ENCODE measurements at places on chromosomes 11 and 22. TPM values are rescaled to one million over a fixed set of nuclear protein-coding genes. Genes with fewer than 3 reads are reported as not detected.

- DNase-seq = no peak
Measured at GRCh38 chr11:55732936-55733335, 40.3 kb upstream of the OR5D13 start.

The NXPE4 gene
- total RNA-seq = not detected

The THY1 gene
- total RNA-seq = 49.6 TPM

The NAALADL1 gene
- 6.4 TPM for total RNA-seq

DNA sequence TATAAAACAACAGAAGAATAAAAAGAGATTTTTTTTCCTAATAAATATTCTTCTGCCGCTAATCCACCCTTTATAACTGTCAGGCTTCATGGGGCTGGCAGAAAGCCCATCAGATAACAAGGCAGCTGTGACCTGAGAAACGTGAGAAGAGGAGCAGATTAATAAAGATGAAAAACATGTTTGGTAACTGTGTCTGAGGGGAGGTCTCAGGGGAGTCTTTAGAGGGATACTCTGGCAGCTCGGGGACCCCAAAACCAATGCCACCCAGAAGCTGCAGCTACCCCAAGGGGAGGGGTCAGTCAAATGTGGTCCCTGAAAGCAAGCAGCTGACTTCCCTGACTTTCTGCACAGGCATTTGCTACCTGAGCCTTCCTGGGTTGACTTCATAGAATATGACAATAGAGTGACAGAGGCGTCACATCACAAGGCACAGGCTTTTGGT is 48.4 kb upstream of the POU2AF1 start:
- peak; percentile 56 for DNase-seq

- peak; percentile 43 for DNase-seq
Measured at GRCh38 chr11:134691985-134692384, 279.9 kb upstream of the B3GAT1 start.

The PTPN5 gene
- 0.62 TPM for total RNA-seq

DNA sequence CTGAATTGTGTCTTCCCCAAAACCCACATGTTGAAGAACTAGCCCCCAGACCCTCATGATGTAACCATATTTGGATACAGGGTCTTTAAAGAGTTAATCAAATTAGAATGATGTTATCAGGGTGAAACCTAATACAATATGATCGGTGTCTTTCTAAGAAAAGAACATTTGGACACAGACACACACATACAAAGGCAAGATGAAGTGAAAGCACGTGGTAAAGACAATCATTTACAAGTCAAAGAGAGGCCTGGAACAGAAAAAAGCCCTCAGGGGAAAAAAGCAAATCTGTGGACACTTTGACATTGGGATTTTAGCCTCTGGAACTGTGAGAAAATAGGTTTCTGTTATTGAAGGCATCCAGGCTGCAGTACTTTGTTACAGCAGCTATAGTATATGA is 733.4 kb downstream of the JRKL start:
- no peak for DNase-seq

DNA sequence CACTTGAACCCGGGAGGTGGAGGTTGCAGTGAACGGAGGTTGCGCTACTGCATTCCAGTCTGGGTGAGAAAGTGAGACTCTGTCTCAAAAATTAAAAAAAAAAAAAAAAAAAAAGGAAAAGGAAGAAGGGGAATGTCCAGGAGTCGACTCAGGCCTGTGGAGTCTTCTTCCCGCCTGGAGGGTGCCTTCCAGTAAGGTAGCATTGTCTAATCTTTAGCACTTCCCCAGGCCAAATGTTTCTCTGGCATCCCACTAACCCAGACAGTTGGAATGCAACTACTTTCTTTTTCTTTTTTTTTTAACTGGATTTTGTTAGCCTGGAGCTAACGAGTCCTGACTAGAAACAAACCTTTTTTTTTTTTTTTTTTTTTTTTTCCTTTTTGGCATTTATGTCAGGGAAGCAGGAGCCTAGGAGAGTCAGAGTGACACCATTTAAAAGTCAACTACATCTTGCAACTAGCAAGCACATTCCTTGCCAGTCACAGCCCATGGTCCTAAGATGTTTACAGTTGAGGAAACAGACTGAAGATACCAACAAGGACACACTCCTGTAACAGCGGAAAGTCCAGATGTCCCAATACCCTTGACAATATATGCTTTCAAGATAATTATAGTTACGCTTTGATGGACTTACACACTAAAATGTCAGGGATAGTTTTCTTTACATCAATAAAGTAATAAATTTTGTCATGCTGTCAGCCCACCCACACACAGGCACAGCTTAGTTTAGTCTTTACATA is 10.6 kb downstream of the PLET1 start:
- DNase-seq = no peak

DNA sequence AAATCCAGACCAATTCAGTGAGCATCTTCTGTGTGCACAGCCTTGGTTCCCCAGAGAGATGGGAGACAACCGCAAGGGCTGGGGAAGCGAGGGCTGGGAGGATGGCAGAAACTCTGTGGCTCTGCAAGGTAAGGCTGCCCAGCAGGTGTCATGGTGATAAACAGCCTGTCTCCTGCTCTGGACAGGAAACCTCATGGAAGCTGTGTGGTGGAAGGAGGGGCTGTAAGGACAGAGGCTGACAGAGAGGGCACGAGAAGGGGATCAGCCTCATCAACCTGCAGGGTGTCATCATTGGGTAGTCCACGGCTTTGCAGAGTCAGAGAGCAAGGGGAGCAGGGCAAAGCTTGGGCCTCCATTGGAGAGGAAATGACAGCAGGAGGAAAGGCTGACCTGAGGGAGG is 138.4 kb upstream of the CADM1 start:
- DNase-seq = no peak

- no peak for DNase-seq
Measured at GRCh38 chr11:4063348-4063747, 31.3 kb upstream of the RRM1 start.

The OR52I2 gene
- not detected for total RNA-seq

DNA sequence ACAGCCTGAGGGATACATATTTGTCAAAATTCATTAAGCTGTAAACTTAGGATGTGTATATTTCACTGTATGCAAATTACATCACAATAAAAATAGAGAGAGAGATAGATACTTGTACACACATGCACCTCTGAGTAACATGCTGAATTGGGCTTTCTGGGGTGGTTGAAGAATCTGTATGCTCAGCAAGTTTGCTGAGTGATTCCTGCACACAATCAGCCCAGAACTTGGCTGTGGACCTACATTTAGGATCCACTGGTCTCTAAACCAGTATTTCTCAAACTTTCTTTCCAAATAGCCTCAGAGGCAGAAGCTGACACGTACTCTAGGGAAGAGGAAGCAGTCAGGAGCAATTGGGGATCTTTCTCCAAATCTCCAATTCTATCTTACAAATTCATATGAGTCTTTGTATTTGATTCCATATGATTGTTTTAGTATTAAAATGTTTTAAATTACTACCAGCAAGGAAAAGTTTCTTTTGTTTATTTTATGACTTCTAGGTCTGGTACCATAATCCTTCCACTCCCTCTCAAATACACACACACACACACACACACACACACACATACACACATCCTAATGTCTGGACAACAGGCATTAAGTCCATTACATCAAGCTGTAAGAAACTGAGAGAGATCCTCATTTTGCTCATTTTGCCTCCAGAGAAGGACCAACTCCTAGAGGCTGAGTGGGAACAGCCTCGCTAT is 20.0 kb downstream of the SYT13 start:
- no peak for DNase-seq

DNA sequence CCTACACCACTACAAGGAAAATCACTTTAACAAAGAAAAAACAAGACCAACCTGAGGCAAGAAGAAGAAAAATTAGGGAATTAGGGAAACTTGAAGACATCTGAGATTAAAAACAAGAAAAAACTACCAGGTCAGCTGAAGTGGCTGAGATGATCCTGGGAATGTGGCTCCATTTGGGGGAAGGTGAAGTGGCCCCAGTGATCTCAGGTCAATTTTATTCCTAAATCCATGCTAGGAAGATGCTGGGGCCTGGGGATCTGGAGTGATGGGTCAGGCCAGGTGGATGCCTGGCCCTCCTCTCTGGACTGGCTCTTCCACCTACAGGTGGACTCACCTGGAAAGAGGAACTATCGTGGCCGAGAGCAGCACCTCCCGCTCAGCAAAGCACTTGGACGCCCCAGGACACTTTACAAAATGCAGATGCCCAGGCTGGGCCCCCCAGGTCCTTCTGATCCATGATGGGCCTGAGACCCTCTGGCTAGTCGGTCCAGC is 6.7 kb downstream of the TOP3B start:
- DNase-seq = no peak

The KRTAP5-8 gene
- total RNA-seq = not detected

GRCh38 chr11:1406571-1407485 is 17.1 kb downstream of the BRSK2 start:
- no peak for DNase-seq

The SSH3 gene
- 35.6 TPM for total RNA-seq

- DNase-seq = peak; percentile 29
Measured at GRCh38 chr22:41762980-41763779, 37.3 kb upstream of the CCDC134 start.

DNA sequence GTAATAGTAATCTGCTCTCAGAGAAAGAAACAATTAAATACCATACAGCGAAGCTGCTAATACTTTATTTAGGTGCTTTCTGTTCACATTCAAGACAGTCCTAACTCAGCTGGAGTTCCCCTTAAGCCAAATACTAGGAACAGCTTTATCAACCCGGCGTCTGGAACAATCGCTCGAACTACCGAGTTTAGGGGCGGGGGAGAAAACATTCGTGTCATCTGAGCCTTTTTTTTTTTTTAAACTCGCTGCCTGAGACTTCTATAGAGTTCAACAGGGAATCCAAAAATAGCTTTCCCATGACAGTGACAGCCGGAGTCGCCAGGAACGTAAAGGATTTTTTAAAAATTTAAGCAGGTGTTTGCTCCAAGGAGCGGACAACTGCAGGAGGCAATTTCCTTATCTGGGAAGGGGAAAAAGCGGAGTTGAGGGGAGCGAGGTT is 852 bp downstream of the TRAF6 start:
- peak; percentile 76 for DNase-seq

The LDHAL6A gene
- not detected for total RNA-seq

DNA sequence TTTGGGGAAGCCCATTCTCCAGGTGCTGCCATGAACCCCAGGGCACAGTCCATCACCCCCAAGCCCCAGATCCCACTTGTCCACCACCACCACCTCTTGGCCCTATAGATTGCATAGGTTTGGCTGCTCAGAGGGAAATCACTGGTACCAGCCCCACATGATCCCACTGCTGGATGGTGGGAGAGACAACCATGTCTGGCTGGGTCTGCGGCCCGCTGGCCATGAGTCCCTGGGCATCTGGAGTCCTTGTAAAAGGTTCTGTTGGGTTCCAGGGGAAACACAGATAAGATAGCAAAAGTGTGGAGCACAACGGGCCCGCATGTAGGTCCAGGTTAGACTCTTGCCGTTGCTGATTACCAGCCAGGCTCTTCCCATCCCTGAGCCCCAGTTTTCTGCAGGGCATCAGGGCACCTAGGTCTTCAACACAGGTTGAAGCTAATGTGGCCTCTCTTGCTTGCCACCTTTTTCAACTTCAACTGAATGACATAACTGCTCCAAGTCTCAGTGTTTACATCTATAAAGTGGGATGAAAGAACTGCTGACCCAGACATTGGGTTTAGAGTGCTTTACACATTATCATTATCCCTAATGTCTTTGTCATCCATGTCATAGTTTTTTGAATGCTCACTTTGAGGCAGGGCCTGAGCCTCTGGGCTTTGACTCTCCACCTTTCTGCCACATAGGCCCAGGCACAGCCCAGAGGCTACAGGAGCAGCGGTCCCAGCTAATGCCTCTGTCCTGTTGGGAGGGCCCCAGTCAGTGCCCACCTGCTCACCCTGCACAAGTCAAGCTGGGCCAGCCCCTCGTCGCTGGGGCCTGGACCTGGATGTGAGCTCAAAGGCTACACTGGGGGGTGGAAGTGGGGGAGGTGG is 1.0 kb upstream of the TANGO2 start:
- no peak for DNase-seq

DNA sequence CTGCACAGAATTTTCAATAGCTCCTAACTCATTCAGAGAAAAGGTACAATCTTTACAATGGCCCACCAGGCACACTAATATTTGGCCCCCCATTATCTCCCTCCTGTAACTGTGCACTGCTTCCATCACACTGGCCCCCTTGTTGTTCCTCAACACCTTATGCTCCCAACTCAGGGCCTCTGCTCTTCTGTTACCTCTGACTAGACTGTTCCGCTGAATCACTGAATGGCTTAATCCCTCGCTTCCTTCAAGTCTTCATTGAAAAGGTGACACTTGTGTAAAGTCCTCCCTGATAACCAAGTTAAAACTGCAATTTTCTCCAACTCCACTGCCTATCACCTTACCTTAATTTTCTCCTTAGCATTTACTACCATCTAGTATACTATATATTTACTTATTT is 21.8 kb downstream of the PIK3C2A start:
- no peak for DNase-seq

The APOL5 gene
- total RNA-seq = 0.82 TPM

- DNase-seq = peak; percentile 49
Measured at GRCh38 chr11:11976481-11977127, 31.8 kb downstream of the DKK3 start.

DNA sequence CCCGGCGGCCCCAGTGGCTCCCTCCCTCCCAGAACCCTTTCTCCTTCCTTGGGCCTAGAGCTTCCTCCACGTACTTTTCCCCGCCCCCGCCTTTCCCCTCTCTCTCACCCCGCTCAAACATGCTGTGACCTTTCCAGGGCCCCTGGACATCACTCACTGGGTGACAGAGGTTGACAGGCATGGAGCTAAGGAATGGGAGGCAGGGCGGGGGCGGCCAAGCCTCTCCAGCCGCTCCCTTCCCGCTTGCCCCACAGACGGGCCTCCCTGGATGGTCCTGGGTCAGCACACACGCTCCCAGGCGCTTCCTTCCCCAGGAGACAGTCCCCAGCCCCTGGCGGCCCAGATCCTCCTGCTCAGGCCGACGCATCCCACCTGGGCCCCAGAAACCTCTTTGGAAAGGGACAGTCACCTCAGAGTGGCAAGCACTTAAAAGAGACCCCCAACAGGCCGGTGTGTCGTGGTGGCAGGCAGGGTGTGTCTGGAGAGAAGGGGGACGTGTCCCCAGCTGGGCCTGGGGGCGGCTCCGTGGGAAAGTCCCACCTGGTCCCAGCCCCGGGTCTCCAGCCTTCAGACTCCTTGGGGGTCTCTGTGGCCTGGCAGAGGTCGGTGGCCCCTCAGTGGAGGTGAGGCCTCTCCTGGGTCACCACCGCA is 8.8 kb downstream of the H19 start:
- peak; percentile 24 for DNase-seq

DNA sequence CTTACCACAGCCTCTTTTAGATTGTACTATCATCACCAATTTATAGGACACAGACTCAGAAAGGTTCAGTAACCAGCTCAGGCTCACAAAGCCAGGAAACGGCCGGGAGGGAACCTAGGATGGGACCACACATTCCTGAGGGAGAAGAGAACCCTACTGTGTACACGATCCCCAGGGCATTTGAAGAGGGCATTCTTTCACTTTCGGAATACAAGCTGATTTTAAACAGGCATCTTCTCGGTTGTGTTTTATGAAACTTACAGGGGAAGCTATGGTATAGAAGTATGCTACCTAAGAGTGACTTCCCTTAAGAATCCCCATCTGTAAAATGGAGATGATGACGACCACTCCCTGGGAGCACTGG is 19.0 kb downstream of the SMCO4 start:
- no peak for DNase-seq
